ENCODE measurements at places on chromosomes 11 and 22. TPM values are rescaled to one million over a fixed set of nuclear protein-coding genes. Genes with fewer than 3 reads are reported as not detected.
A peak's percentile ranks its signal among the peaks of the same experiment; 100 is the strongest.

- DNase-seq, result peak; percentile 55
Observed at GRCh38 chr11:45777127-45777969, 27.6 kb upstream of the SLC35C1 start.

DNA sequence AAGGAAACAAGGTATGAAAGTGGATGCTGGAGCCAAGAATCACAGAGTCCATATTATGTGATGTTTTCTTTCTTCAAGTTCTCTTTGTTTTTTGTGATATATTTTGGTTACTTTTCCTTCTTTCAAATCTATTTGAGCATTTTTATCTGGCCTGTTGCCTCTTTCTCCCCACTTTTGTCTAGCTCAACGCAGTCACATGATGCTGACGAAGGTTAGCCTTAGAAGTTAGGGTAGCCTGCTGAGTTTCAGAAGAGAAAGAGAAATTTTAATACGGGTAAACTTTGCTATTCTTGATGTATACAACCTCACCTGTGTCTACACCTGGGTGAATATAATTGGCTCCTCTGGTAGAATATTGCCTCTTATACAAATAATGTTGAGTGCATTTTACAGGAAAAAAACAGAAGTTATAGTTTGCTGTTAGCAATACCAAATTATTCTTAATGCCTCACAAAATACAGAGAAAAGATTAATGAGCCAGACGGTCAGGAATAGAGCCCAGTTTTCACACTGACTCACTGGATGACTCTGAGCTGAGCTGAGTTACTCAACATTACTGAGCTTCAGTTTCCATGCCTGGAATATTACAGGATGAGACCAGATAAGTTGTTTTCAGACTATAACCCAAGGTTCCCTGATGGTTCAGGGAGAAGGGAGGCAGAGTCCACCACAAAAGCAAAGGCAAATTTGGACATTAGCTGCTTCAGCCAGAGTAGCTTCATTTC, 161.6 kb upstream of the BDNF start:
- peak; percentile 95 for DNase-seq

DNA sequence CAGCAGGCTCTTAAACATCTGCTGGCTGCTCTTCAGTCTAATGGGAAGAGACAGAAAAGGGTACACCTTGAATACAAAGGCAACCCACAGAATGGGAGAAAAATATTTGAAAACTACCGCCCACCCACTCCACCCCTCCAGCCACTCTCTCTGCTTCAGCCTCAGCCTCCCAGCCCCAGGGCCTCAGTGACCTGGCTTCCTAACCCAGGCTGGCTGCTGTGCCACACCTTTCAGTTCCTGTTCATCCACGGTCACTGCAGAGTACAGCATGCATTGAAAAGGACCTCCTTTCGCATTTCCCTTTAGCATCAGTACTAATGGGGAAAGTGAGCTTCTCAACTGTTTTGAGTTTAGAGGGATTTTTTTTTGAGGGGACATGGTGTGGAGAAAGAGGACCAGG, 28.8 kb upstream of the SERPIND1 start:
- DNase-seq, result no peak

The RASSF10 gene
- polyA plus RNA-seq, result not detected

DNA sequence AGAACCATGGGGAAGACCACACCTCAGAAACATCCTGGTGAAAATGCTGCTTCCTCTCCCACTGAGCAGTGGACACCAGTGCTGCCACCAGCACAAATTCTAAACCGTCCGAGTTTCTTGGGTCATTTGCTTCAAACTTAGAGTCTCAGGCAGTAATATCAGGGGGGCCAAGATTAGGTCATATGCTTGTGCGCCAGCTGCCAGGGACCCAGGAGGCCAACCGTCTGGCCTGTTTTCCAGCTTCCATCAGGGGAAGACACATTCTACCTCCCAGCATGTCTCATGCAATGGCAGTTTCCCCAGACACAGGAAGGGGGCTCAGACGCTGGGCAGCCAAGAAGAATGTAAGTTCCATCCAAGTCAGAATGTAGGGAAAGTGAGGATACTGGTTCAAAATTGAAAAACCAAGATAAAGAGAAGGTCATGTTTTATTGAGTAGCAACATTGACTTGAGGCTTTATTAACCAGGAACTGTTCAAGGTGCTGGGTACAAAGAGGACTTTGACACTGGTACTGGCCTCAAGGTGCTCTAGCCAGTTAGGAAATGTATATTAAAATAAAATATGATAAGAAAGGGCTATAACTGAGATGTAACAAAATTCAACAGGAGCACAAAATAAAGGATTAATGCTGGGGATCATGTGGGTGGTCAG, 59.7 kb upstream of the EED start:
- no peak for DNase-seq

DNA sequence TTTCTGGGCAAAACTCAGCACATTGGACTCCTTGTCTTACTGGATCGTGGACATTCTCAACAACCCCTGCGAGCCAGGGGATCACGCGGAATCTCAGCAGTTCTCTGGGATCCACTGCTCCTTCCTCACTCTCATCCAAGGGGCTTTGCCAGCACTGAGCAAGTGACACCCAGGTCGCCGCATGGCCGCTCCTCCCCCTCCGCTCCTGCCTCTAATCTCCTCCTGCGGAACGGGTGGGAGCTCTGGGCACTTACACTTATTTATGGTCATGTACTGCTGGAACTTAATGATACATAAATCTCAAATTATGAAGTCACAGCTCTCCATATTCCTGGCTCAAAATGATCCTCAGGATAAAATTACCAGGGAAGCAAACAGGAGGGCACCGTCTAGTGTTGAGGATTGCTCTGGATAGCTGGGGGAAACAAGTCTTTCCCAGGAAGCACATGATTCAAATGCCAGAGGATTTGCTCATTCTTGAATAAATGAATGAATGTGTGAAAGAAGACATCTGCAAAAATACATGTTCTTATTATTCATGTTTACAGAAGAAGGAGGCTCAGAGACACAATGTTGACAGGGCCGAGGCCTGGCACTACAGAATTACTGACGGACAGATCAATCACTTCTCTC, 1077.3 kb downstream of the TBC1D22A start:
- no peak for DNase-seq

DNA sequence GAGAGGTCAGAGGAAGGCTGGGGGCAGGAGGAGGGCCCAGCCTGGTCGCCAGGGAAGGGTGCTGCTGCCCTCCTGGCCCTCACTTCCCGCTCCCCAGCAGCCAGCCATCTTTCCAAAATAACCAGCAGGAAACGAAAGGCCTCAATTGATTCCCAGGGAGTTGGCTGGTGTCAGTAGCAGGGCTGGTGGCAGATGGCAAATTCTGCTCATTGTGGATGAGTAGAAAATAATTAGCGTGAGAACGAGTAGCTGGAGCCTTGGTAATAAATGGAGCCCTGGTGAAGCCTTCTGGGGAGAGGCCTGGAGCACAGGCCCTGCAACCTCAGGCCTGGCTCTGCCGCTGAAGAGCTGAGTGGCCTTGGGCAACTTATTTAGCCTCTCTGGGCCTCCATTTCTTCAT, 31.3 kb downstream of the DAGLA start:
- no peak for DNase-seq

The ZBED4 gene
- polyA plus RNA-seq, result 5.0 TPM

GRCh38 chr11:37689951-37690350, 1091.9 kb upstream of the RAG2 start:
- DNase-seq, result no peak

GRCh38 chr22:47293368-47294221, 531.1 kb downstream of the TBC1D22A start:
- DNase-seq, result no peak

GRCh38 chr11:80636999-80637398, 1196.2 kb upstream of the TENM4 start:
- no peak for DNase-seq

The MACROD1 gene
- 18.6 TPM for polyA plus RNA-seq

DNA sequence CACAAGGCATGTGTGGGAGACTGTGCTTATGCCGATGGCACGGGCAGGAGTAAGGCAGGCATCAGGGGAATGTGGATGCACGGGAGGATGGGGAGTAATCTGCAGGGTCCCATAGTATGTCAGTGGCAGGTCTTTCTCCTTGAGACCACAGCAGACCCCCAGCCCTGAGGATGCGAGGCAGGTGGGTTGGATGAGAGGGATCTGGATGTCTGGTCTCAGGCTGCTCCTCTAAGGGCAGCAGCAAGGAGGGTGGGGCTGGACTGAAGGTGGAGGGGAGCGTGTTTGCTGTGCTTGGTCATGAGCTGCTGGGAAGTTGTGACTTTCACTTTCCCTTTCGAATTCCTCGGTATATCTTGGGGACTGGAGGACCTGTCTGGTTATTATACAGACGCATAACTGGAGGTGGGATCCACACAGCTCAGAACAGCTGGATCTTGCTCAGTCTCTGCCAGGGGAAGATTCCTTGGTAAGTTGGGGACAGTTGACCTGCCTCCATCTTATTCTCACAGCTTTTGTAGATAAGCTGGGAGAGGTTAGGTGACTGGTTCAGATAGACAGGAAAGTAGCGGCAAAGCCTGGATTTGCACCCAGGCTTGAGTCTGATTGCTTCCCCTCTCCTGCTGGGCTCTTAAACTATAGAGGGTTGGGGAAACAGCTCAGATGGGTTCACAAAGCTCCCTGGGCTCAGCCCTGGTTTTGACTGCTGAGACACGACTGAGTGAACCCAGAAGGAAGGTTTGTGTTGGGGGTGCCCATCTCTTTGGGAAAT, at the start of gene APOL1:
TSS of gene APOL1 (plus strand) at position 380 of the 769 bp plus-strand sequence. CDS start 1,823 bp downstream, outside the sequence.
- peak; percentile 77 for DNase-seq

DNA sequence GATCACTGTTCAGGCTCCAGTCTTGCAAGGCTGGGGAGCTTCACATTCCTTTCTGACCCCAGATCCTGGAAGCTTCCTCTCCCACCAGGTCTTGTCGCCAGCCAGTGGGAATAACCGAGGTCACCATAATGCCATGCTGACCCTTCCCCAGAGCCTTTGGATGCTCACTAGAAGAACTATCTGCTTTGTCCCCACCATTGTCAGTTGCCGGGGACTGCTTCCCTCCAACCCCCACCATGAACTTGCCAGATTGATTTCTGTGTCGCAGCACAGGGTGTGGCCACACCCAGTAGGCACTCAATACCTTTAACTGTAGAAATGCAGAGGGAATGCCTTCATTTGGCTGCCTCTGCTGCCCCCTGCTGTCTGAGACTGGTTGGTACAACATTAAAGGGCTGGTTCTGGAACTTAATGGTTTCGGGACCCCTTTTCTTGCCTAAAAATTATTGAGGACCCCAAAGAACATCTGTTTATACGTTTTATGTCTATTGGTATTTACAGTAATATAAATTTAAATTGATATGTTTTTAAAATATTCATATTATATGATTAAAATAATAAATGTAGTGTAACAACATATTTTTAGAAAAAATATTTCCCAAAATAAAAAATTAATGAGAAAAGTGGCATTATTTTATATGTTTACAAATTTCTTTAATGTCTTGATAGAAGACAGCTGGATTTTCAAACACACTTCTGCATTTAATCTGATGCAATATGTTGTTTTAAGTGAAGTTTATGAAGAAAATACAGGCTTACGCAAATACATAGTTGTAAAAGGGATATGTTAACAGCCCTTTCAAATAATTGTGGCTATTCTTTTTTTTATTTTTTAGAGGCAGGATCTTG, 6.7 kb upstream of the GDPD5 start:
- peak; percentile 68 for DNase-seq

The SHISAL1 gene
- polyA plus RNA-seq, result 0.49 TPM

The CNGA4 gene
- not detected for polyA plus RNA-seq

Data from GM23248 (cell line).